ENCODE measurements at places on chromosomes 4 and X.

DNA sequence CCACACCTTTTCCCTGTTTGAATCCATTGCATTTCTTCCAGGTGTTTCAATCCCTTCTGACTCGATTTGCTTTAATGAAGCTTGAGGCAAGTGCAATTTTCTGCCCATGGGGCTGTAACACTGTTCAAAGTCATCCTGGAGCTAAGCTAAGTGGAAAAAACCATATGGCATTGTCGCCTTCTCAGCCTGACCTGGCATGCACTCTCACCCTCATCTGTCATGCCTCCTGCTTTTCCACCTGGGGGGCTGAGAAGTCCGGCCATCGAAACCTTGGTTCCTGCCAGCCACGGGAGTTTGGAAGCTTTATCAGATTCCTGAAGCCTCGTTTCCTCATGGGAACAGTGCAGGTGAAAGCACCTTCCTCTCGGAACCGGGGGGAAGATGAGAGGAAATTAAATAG, 38.2 kb downstream of the WFS1 start:
- no peak for DNase-seq

DNA sequence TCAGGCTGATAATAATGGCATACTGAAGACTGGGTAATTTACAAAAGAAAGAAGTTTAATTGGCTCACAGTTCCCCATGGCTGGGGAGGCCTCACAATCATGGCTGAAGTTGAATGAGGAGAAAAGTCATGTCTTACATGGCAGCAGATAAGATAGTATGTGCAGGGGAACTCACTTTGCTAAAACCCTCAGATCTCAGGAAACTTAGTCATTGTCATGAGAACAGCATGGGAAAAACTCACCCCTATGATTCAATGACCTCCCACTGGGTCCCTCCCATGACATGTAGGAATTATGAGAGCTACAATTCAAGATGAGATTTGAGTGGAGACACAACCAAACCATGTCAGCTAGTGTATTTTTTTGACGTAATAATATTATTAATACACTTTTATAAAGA, 149.8 kb upstream of the BOD1L1 start:
- no peak for DNase-seq

- no peak for DNase-seq
These were observed 304.9 kb upstream of the KLF3 start for GRCh38 chr4:38359113-38359512.

DNA sequence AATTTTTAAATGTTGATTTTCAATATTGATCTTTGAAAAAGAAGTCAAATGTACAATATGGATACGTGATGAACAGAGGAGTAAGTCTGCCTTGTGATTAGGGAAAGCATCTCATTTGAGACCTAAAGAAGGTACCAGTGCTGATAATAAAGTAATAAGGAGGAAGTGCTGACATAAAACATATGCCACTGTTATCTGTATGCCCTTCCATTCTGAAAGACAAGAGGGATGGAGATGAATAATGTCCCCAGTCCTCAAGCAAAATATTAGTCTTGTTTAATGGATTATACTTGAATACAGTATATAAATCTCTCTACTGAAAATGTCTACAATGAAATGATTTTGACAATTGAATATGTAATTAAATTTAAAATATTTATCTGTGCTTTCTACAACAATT, 58.2 kb downstream of the CCSER1 start:
- no peak for DNase-seq

GRCh38 chrX:10945498-10945897, 165.6 kb upstream of the HCCS start:
- no peak for DNase-seq

DNA sequence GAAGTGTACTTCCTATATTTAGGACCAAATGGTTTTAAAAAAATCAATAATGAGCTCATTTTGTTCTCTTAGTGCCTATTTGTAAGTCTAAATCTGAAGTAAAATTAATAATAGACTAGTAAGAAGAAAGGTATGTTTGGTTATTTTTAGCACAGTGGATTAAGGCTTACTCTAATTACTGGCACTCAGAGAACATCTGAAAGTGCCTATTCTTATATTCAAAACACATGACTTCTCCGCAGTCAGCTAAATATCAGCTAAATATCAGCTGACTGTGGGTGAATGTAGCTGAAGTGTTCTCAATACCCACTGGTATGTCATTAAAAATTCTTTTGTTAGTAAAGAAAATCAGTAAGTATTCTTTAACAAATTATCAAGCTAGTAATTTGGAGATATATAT, 6.0 kb downstream of the AP1S2 start:
- DNase-seq, result no peak

GRCh38 chr4:122017296-122017695, 65.4 kb upstream of the TRPC3 start:
- no peak for DNase-seq

DNA sequence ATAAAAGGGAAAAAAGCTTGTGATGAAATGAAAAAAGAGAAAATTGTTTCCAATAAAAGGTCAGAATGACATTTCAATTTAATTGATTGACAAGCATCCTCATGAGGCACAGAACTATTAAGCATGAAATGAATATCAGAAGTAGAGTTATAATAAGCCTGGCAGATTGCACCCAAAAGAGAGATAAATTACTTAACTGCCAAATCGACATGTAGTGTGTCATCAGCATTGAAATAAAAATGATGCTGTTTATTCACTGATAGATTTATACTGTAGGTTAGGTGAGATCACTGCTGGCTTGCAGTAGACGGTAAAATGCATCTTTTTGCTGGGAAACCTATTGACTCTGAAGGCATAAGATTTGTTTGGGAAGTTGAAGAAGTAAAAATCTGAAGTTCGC, 507.2 kb downstream of the FSTL5 start:
- no peak for DNase-seq

GRCh38 chr4:120730777-120731320, 191.7 kb downstream of the PRDM5 start:
- no peak for DNase-seq

GRCh38 chrX:78706071-78706470, 41.4 kb upstream of the LPAR4 start:
- no peak for DNase-seq

Measured in stimulated activated CD4-positive, alpha-beta T cell treated with anti-CD3 and anti-CD28 coated beads, Interleukin-2, amount 100 ng/mL, for 48 hours (primary cell).